ENCODE measurements at places on chromosomes 7 and 10.

GRCh38 chr7:30165590-30165989 is 30.8 kb downstream of the MTURN start:
- no peaks in the 10 kb centered on the region for H3K36me3 ChIP-seq
- peaks cover 16% of the 10 kb centered on the region for H3K4me1 ChIP-seq
- H3K27me3 ChIP-seq, result no peaks in the 10 kb centered on the region
- H3K27ac ChIP-seq, result no peak overlapping the region
- no peak for DNase-seq
- H3K4me3 ChIP-seq, result no peak overlapping the region

- H3K4me1 ChIP-seq, result peaks cover 4% of the 10 kb centered on the region
- H3K27ac ChIP-seq, result no peak overlapping the region
- no peaks in the 10 kb centered on the region for H3K27me3 ChIP-seq
These were observed 273.7 kb downstream of the CCDC3 start for GRCh38 chr10:12727832-12728215.

GRCh38 chr10:19178675-19179074 is 130.1 kb downstream of the MALRD1 start:
- no peak for DNase-seq
- no peaks in the 10 kb centered on the region for H3K4me1 ChIP-seq
- H3K4me3 ChIP-seq, result no peak overlapping the region
- H3K27ac ChIP-seq, result no peak overlapping the region
- H3K27me3 ChIP-seq, result no peaks in the 10 kb centered on the region

DNA sequence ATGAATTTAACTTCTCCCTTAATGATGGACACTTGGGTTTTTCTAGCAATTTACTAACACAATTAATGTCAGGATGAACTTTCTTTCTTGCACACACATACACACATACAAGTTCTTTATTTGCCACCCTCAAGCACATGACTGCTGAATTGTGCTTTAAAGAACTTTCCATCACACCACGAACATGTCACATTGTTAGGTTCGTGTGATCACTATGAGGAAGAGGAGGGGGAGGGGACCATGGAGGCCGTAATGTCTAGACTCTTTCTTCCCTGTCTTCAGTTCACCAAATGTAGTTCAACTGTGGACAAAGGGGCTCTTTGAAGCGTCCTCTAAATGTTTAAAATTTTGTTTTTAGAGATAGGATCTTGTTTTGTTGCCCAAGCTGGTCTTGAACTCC is 31.0 kb downstream of the NUP42 start:
- no peak overlapping the region for H3K4me3 ChIP-seq
- no peaks in the 10 kb centered on the region for H3K4me1 ChIP-seq
- no peaks in the 10 kb centered on the region for H3K36me3 ChIP-seq
- no peak for DNase-seq
- H3K27me3 ChIP-seq, result peaks cover 3% of the 10 kb centered on the region

DNA sequence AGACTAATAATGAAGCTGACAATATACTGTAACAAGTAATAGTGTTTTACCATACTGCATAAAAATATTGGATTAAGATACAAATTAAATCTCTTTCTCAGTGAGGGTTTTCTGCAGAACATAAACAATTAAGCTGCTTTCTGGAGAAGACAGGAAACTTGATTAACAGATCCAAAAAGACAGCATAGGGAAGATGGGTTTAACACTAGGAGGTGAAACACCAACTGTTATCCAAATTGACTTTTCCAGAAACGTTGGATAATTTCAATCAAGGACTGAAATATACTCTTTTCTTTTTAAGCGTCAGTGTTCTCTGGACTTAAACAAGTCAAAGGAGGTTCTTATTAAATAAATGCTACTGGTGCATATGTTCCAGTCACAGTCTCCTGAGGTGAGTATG is 45.3 kb upstream of the IMMP2L start:
- H3K36me3 ChIP-seq, result no peaks in the 10 kb centered on the region
- no peak overlapping the region for H3K27ac ChIP-seq
- no peak overlapping the region for H3K4me3 ChIP-seq
- no peak for DNase-seq
- no peaks in the 10 kb centered on the region for H3K4me1 ChIP-seq

DNA sequence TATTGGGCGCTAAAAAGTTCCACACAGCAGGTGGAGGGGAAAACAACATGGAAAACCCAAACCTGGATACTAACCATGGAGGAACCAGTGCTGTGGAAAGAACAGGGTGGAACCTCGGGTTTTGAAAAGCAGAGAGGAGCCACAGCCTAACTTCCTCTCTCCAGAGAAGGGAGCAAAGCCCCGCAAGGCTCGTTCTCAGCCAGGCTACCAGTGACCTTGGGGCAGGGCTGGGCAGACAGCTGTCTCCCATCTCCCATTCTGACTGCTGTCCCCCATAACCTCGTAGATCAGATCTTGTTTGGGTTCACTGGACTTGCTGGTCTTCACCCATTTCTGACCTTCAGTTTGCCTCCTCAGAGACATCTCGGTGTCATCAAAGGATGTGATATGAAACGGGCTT is 47.5 kb upstream of the FGFR2 start:
- H3K4me1 ChIP-seq, result no peaks in the 10 kb centered on the region
- DNase-seq, result no peak
- H3K4me3 ChIP-seq, result no peak overlapping the region
- no peak overlapping the region for H3K27ac ChIP-seq

DNA sequence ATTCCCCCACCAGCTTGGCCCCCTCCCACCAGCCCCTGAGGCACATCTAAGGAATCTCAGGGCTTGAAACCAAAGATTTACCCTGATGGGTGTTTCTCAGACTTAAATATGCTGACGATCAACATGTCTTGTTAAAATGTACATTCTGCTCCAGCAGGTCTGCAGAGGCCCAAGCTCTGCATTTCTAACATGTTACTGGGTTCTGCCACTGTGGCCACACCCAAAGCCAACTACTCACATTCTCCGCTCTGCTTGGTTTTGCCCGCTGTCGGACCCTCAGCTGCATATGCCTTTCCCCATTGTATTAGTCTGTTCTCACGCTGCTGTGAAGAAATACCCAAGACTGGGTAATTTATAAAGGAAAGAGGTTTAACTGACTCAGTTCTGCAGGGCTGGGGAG is 8.9 kb downstream of the PIP4K2A start:
- no peaks in the 10 kb centered on the region for H3K27me3 ChIP-seq
- H3K4me3 ChIP-seq, result no peak overlapping the region
- H3K36me3 ChIP-seq, result peaks cover 4% of the 10 kb centered on the region
- peaks cover 96% of the 10 kb centered on the region for H3K4me1 ChIP-seq
- DNase-seq, result no peak

DNA sequence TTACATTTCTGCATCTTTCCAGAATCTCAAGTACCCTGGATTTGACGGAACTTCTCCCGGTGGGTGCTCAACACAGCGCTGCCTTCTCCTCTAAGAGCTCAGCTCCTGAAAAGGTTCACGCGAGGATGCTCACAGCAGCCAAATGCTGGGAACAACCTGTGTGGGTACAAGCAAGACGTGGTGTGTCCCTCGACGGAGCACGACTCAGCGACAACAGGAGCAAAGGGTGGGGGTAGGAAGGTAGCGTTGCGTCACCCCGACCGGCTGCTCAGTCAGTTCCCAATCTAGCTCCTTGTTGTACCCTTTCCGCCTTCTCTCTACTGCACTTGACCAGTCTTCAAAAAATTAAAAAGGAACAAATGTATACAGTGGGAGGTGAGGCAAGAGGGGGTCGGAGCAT is 117.3 kb downstream of the PTPRN2 start:
- H3K36me3 ChIP-seq, result no peaks in the 10 kb centered on the region
- no peak overlapping the region for H3K27ac ChIP-seq
- no peaks in the 10 kb centered on the region for H3K4me1 ChIP-seq
- H3K4me3 ChIP-seq, result no peak overlapping the region
- DNase-seq, result no peak

- no peak overlapping the region for H3K27ac ChIP-seq
- no peaks in the 10 kb centered on the region for H3K36me3 ChIP-seq
- no peak for DNase-seq
- H3K4me1 ChIP-seq, result no peaks in the 10 kb centered on the region
- no peaks in the 10 kb centered on the region for H3K27me3 ChIP-seq
- no peak overlapping the region for H3K4me3 ChIP-seq
These were observed 35.0 kb downstream of the C10orf105 start for GRCh38 chr10:71684356-71685173.

DNA sequence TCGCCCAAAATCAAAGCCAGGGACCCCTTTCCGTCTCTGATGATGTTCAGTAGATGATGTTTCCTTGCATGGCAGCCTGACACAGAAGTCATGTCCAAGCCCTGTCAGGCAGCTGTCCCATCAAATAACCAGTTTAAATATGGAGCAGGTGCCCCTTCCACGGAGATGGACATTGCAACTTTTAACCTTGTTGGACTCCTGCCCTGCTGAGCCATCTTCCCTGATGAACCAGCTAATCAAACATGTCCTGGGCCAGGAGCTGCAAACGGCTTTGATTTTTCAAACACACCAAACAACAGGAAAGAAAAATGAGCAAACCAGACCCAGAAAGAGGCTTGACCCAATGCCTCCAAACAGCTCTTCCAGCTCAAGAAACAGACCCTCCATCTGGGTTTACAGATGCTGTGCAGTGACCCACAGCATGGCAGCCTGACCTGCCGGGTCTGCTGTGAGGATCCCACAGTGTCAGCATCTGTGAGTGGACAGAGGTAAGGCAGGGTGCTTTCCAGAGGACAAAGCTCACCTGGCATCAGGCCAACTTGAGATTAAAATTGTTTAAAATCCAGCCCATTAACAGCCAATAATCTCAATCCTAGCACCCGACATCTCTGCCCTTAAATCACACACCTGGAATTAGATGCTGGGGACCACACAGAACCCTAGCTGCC is 372.6 kb downstream of the GRID1 start:
- peaks cover 4% of the 10 kb centered on the region for H3K27me3 ChIP-seq
- H3K27ac ChIP-seq, result no peak overlapping the region
- H3K4me1 ChIP-seq, result no peaks in the 10 kb centered on the region
- no peak overlapping the region for H3K4me3 ChIP-seq
- no peaks in the 10 kb centered on the region for H3K36me3 ChIP-seq

- DNase-seq, result no peak
- no peak overlapping the region for H3K4me3 ChIP-seq
- no peaks in the 10 kb centered on the region for H3K27me3 ChIP-seq
- no peak overlapping the region for H3K27ac ChIP-seq
These were observed 202.9 kb upstream of the PLXNA4 start for GRCh38 chr7:132779164-132779563.

DNA sequence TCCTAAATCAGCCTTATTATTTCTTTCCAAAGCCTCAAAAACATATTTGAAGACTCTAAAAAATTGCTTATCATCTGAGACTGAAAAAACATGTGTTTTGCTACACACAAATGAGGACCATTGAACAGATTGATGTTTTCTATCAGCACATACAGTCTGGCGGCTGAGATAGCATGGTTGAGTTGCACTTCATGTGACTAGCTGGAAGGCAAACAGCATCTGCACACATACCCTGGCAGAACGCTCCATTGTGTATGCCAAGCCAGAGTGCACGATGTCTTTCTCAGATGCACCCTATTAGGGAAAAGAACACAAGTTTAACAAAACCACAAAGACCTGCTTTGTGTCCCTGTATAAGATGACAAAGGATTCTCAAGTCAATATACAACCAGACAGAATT is 33.0 kb downstream of the FAM25A start:
- peaks cover 88% of the 10 kb centered on the region for H3K36me3 ChIP-seq
- no peaks in the 10 kb centered on the region for H3K27me3 ChIP-seq
- no peak for DNase-seq

- peaks cover 3% of the 10 kb centered on the region for H3K27me3 ChIP-seq
- no peak for DNase-seq
- H3K4me3 ChIP-seq, result no peak overlapping the region
- no peaks in the 10 kb centered on the region for H3K36me3 ChIP-seq
These were observed 222.2 kb downstream of the ADRA2A start for GRCh38 chr10:111299037-111299436.

DNA sequence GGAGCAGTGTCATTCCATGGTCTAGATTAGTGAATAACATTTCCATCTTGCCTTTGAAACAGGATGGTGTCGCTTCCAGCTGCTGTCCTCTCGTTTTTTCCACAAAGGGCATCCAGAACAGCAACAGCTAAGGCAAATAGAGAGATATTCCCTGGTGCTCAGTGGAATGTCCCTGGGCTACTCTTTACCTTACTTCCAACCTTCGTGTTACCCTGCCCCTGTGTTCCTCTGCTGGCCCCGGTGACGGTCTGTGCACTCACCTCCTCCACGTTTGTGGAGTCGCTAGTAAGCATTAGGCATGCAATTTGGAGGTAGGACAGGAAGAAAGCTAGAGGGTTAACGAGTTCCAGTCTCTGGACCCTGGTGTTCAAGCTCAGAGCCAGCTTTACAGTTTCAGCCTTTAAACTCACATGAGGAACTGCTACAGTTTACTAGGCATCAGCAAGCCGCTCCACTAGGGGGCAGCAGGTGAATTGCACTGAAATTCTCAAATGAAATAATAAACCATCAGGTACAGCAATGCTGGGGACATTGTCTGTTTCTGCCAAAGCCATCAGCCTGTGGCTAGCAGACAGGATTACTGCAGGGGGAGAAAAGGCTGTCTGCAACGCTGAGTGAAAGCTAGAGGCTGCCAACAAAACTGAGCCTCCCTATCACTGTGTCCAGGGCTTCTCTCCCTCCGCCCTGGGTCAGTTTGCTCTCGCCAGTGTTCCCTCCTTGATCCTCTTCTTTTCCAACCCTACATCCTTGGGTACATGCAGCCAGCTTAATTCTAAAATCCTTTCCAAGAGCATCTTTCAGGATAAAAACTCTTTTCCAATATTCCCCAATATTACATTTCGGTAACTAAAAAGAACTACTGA is 9.0 kb downstream of the MRPL32 start:
- peaks cover 35% of the 10 kb centered on the region for H3K36me3 ChIP-seq
- peaks cover 2% of the 10 kb centered on the region for H3K4me1 ChIP-seq
- H3K27me3 ChIP-seq, result no peaks in the 10 kb centered on the region
- peak; percentile 35 for DNase-seq

DNA sequence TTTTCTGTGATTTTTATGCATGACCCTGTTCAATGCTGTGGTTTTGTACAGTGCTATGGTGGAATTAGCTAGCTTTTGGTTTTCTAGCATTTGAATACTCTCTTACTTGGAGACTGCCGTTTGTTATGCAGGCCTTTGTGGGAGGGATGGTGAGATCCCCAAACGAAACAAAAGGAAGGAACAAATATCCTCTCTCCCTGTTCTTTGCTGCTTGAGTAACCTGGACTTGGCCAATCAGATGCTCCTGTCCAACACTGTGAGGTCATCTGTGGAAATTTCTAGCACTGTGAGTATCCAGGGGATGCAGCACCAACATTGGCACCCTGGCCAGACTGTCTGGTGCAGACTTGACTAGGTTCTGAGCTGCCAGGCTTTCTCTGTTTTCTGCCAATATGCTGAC is 314.4 kb downstream of the ANKRD30A start:
- H3K27ac ChIP-seq, result no peak overlapping the region
- DNase-seq, result no peak
- H3K4me1 ChIP-seq, result no peaks in the 10 kb centered on the region
- H3K27me3 ChIP-seq, result no peaks in the 10 kb centered on the region

All from CD4-positive, CD25-positive, alpha-beta regulatory T cell (primary cell).